ENCODE measurements at places on chromosomes 4 and X.

GRCh38 chr4:47972181-47972580 lies 44.3 kb downstream of the CNGA1 start:
- DNase-seq, result no peak

DNA sequence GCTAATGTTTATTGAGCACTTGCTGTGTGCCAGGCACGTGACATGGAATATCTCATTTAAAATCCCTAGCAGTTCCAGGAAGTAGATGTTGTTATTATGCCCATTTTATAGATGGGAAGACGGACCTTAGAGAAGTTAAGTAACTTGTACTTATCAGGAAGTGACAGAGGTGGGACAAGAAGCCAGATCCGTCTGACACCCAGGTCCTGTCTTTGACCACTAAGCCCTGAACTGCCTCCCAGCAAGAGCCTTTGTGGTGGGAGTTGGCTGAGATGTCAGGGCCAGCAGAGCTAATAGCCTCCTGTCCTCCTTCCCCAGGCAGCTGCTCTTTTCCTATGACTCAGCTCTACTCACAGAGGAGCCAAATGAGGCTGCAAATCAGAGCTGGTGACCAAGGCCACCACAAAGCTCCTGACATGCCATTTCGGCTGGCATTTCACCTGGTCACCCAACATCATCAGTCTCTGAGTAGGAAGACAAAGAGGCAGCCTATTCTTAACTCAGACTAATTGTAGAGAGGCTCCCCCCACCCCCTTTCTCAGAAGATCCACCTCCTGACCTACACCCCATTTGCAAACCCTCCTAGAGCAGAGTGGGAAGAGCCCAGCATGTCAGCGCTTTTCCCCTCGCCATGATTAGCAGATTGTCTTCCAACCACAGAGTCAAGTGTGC lies 175.1 kb upstream of the KIT start:
- DNase-seq, result no peak

GRCh38 chr4:139801895-139802294 lies 136.3 kb downstream of the MGST2 start:
- DNase-seq, result no peak

- no peak for DNase-seq
These were observed 637.5 kb upstream of the INTU start for GRCh38 chr4:126995235-126995634.

DNA sequence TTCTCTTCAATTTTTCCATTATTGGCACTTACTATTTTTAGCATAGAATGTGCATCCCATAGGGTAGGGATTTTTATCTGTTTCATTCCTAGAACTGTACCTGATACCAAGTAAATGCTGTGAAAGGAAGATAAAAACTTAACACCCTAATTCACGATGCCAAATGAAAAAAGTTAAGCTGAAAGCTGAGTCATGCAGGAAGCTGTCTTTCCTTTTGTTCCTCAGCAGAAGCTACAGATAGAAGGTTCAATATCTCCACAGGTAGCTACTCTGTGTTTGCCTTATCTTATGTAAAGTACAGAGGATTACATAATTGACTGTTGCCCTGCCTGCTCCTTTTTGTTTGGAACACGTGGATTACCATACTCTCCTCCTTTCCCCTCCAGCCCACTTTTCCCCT lies 77.0 kb downstream of the LRP2BP start:
- no peak for DNase-seq

DNA sequence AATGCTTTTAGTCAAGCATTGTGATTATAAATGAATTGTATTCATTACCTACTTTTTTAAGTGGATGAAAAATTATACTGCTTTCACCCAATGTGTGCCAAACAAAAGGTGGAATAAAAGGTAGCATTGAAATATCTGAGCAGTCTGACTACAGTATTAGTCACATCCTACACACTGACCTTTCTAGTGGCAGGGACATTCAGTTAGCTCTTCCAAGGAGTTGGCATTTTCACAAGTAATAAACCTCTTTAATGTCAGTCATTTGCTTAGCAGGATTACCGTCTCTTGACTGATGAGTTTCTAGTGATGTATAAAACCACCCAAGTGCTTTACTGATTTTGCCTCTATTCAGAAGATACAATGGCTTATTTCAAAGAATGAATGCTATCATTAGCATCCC lies 687.9 kb downstream of the ARAP2 start:
- no peak for DNase-seq

- DNase-seq, result no peak
These were observed 5.3 kb upstream of the OTC start for GRCh38 chrX:38347136-38347535.

DNA sequence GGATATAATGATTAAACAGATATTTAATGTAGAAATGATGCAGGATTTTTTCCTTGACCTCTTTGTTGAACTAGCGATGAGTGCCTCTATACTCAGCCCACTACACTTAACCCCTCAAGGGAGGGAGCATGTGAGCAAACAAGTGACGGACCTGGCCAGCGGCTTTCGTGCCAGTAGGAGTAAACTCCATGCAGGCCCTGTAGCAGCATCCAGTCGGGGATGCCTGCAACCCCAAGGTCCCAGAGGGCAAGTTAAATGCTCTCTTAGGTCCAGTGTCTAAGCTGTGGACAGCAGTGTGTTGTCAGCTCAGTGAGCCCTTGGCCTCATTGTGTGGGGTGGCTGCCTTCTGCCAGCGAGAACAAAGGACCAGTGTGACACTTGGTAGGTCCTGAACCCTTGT lies 708.7 kb downstream of the TECRL start:
- no peak for DNase-seq

DNA sequence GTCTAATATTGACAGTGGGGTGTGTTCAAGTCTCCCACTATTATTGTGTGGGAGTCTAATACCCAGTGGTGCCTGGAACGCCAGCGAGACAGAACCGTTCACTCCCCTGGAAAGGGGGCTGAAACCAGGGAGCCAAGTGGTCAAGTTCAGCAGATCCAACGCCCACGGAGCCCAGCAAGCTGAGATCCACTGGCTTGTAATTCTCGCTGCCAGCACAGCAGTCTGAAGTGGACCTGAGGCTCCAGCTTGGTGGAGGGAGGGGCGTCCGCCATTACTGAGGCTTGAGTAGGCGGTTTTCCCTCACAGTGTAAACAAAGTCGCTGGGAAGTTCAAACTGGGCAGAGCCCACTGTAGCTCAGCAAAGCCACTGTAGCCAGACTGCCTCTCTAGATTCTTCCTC lies 407.3 kb downstream of the DMD start:
- no peak for DNase-seq

DNA sequence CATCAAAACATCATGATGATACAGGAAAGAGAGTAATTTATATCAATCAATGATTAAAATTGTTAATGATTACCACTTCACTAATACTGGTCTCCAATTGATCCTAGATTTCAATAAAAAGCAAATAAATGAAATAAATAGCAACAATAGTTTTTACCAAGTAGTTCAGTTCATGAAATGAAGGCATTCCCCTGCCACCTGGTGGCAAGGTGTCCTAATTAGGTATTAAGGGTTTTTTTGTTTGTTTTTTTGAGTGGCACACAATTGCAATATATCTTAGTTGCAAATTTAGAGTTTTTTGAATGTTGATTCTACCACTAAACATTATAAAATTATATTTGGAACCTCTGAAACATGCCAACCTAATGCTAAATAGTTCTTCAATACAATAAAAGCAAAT lies 157.4 kb upstream of the PDE5A start:
- no peak for DNase-seq
